Ureter (tissue), 1 donor: ENCODE measurements at places on chromosomes 2 and 18.

- DNase-seq = no peak
Measured at GRCh38 chr18:28884304-28884703, 707.4 kb upstream of the CDH2 start.

DNA sequence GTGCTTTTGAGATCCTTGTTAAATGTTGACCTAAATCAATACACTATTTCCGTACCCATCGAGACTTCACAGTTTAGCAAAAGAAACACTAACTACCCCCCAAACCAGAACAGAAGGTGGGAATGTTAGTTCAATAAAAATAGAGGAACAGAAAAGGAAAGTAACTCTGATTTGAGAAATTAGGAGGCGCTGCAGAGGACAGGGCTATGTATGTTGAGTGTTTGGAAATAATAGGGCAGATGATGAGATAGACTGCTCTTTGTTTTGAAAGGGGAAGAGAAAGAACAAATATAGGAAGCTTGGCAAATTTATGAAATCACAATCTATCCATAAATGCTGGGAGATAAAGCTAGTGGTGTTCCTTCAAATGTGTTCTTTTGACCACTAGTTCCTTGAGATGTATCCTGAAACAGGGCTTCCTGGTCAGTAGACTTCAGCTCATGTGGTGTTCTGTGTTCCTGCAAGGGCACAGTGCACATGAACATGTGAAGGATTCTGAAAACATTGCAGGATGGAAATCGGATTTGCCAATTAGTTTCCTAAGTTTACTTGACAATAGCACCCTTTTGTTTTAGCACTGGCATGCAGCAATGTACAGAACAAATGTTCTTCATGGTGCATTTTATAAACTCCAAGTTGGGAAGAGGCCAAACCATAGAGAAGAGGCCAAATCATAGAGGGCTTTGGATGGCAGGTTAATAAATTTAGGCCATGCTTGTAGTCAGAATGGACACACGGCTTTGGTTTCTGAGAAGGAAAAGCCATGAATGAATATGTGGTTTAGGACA, 39.8 kb downstream of the RHBDD1 start:
- no peak for DNase-seq

- DNase-seq = no peak
Measured at GRCh38 chr2:182952741-182953450, 85.4 kb downstream of the NCKAP1 start.

DNA sequence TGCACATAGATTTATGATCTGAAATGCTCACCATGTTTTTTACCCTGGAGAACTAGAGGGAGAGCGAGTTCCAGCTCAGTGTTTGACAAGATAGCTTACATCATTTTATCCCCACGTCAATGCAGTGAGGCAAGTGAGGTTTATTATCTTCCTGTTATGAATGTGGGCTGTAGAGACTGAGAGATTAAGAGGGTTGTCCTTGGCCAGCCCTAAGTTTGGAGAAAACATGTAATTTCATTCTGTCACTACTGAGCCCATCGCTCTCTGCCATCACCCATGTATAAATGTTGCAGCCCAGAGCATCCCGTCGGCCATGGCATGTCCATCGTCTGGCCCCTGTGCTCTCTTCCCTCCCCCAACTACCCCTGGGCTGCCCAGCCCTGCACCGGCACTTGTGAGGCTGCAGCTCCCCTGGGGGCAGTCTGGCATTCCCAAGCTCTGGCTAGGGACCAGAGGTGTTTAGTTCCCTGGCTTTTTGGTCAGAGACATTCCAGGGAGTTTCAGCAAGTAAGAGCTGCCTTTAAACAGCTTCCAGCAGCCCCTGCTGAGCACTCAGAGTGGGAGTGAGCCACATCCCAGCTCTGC, 136.7 kb downstream of the ANTXR1 start:
- peak; percentile 59 for DNase-seq

GRCh38 chr2:236818281-236819045, 248.8 kb downstream of the ACKR3 start:
- DNase-seq = no peak

GRCh38 chr2:128566671-128567070, 248.0 kb upstream of the HS6ST1 start:
- no peak for DNase-seq

- no peak for DNase-seq
Measured at GRCh38 chr2:151097128-151097527, 164.5 kb downstream of the RBM43 start.

- DNase-seq = no peak
Measured at GRCh38 chr2:59690849-59691248, 862.6 kb downstream of the BCL11A start.

- DNase-seq = no peak
Measured at GRCh38 chr2:239211396-239212094, 189.3 kb downstream of the HDAC4 start.

DNA sequence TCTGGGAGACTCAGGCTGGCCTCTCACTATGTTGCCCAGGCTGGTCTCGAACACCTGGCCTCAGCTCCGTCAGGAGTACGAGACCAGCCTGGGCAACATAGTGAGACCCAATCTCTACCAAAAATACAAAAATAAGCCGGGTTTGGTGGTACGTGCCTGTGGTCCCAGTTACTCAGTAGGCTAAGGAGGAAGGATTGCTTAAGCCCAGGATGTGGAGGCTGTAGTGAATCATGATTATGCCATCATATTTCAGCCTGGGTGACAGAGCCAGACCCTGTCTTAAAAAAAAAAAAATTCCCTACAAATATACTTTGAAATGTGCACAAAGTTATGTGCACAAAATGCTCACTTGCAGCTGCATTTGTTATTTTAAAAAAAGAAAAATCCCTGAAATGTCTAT, 26.3 kb upstream of the AGAP1 start:
- no peak for DNase-seq

- no peak for DNase-seq
Measured at GRCh38 chr18:55918444-55918843, 330.5 kb upstream of the TCF4 start.

GRCh38 chr2:6960659-6961058, 43.4 kb downstream of the RNF144A start:
- DNase-seq = peak; percentile 51

DNA sequence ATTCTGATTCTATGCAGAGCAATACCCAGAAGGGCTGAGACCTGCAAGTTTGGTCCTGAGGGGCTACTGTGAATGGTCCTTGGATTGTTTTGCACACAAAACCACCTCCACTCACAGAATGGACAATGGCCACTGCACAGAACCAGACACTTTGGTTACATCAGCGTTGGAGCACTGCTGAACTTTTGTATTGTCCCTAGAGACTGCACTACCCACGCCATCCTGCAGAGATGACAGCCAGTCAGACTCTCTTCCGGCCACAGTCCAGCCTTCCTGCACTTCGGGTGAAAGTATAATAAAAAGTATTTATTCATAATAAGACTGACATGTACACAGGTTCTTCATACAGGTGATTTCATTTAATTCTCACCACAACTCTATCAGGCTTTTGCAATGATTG, 35.7 kb downstream of the CELF4 start:
- DNase-seq = no peak

DNA sequence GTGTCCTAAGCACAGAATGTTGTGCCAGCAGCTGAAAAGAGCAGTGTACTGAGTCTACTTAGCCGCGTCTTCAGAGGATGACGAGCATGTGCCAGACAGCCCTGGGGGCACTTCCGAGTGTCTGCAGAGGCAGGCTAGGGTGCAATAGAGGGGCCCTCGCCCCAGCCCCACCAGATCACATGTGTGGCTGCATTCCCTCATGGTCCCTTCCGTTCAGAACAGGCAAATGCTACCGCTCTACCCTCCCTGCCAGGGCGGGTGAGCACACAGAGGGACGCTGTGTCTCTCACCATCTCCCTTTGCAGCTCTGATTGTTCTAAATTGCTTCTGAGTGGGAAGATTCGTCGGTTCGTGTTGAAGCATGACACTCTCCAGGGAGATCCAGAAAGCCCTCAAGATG, 212.2 kb upstream of the RAB12 start:
- no peak for DNase-seq

GRCh38 chr2:16322308-16323125, 343.1 kb downstream of the CYRIA start:
- DNase-seq = no peak

- peak; percentile 20 for DNase-seq
Measured at GRCh38 chr2:47414682-47415458, 11.9 kb downstream of the MSH2 start.

GRCh38 chr2:199757233-199757870, 93.6 kb downstream of the FTCDNL1 start:
- peak; percentile 48 for DNase-seq

GRCh38 chr2:117853873-117854272, 39.4 kb downstream of the DDX18 start:
- DNase-seq = no peak

DNA sequence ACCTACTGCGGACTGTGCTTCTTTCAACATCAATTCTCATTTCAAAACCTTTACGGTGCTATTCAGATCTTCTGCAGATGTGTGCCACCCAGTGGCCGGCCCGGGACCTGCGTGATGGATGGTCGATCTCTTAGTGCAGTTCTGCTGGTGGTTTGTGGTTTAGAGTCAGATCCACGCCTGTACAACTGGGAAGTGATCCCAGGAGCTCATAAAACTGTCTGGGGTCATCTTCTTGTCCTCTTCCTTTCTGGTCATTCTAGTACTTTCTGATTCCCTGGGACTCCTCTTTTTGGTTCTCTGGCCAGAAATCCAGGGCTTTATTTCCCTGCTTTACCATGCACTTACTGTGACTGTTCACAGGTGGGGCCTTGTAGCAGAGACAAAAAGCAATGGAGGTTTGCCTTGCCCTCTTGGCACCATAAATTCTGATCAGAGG, 15.8 kb upstream of the SELENOI start:
- DNase-seq = peak; percentile 91

- no peak for DNase-seq
Measured at GRCh38 chr2:227324642-227324994, 433 bp upstream of the MFF start.

DNA sequence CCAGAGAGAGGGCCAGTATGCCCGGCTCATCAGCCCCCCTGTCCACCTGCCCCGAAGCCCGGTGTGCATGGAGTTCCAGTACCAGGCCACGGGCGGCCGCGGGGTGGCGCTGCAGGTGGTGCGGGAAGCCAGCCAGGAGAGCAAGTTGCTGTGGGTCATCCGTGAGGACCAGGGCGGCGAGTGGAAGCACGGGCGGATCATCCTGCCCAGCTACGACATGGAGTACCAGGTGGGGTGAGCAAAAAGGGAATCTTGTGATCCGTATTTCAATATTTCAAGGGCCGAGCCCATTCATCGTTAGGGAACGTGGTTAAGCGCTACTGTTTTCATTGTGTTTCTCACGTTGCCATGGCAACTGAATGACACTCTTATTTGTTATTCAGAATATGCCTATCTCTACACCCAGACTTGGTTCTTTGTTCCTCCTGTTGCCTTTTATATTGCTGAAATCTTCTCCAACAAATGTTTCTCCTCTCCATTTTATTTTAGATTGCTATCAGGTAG, 81.5 kb downstream of the NRP2 start:
- DNase-seq = no peak

DNA sequence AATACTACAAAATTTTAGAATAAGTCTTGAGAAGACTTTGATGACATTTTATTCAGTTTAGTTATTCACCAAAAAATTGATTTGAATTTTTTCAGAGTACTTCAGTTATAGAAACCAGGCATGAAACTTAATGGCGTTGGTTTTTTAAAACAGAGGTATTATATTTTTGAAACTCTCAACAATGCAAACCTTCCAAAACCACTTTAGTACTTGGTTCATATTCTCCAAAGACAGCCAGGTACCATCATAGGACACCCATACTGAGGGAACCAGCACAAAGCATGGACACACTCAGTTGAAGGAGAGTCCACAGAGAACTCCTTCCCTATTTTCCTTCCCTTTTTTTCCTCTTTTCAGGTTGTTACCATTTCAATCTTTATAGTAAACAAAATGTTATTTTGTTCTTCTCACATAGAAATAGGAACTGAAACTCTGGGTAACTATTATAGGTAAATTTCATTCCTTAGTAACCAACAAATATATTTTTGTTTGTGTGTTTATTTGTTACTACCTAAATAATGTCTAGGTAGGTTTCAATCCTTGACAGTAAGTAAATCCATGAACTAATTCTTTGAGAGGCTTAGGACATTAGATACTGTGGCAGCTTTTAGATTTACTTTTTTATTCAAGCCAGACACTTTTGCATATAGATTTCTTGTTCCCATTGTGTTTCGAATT, 95.8 kb downstream of the TMEFF2 start:
- no peak for DNase-seq

- no peak for DNase-seq
Measured at GRCh38 chr2:237466211-237466610, 20.8 kb upstream of the MLPH start.

DNA sequence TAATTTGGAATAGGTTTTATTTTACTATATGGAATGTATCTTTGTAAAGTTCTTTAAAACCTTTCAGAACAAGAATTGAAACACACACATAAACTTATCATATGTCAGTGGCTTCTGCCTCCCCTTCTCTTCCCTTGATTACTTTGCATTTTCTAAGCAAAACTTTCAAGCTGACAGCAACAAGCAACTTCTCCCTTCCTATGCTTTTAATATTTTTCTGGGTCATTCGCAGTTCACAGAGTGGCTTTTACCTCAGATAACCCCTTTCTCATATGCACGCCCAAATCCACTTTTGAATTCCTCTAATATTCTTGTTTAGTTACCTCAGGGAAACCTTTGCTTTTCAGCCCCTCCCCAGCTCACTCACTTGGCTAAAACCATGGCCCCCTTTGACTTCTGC, 36.7 kb upstream of the CDC42EP3 start:
- no peak for DNase-seq

DNA sequence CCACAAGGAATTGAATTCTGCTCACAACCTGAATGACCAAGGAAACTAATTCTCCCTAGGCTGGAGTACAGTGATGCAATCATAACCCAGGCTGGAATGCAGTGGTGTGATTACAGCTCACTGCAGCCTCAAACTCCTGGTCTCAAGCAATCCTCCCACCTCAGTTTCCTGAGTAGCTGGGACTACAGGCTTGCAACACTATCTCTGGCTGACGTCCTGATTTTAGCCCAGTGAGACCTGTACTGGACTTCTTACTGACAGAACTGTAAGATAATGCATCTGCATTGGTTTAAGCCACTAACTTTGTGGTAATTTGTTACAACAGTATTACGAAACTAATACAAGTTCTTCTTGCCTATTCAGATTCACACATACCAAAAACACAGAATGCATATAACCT, 9.5 kb upstream of the KDSR start:
- DNase-seq = no peak

GRCh38 chr18:79809482-79810192, 11.9 kb downstream of the KCNG2 start:
- no peak for DNase-seq

GRCh38 chr2:11389052-11389420, 44.6 kb upstream of the ROCK2 start:
- DNase-seq = no peak
